ENCODE measurements at places on chromosomes 4 and X.

GRCh38 chr4:25346913-25347312 is 30.1 kb upstream of the ANAPC4 start:
- no peak for DNase-seq

DNA sequence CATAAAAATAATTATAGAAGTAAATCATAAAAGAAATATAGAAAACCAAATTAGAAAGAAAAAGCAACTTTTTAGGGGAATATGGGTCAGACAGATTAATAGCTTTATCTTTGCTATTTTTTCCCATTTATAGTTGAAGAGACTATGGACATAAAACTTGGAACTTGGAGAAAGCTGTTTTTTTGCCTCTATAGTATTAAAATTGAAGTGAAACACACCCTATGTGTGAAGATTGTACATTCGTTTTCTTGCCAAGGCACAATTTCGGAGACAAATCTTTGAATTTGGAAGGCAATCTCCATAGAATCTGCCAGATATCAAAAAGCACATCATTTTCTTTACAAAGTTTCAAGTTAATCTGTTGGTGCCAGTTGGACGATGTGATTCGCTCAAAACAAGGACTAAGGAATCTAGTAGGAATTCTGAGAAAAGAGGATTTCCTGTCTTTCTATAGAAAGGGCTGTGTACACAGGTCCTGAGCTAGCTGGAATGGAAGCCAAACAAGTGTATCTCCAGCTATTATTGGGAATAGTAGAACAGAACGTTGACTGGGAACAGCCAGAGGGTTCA is 156.3 kb downstream of the SLC7A11 start:
- DNase-seq, result no peak

DNA sequence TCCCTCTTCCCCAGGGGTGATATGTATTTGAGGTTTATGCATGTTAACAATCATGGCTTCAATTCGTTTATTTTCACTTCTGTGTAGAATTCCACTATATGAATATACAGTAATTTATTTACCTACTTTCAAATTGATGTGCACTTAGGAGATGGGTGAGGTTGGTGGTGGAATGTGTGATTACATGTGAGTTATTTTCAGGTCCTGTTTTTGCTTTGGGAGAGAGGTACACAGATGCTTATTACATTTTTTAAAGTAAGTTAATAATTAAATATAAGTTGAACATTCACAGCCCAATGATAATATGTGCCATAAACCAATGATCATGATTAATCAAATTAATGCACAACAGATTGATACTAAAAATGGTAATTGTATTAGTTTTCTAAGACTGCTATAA is 79.5 kb downstream of the SPRY1 start:
- DNase-seq, result no peak

- DNase-seq, result no peak
These were observed at the start of gene SHROOM2 for GRCh38 chrX:9785944-9786797. SHROOM2 (plus strand) TSS chrX:9786429; CDS start chrX:9786546, 117 bp downstream.

DNA sequence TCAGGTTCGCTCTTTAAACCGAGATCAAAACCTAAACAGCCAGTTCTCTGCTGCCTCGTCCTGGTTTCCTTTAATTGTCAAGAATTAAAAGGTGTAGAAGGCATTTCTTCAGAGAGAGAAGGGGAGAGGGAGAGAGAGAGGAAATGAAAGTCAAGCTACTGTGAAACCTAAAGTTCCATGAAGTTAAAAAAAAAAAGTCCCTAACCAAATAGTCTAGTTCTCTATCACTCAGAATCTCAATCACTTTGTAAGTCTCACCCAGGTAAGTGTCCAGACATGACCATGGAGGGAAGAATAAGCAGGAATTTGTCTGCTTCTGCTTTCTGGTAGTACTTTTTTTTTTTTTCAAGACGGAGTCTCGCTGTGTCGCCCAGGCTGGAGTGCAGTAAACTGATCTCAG is 18.8 kb upstream of the SMIM14 start:
- DNase-seq, result no peak

DNA sequence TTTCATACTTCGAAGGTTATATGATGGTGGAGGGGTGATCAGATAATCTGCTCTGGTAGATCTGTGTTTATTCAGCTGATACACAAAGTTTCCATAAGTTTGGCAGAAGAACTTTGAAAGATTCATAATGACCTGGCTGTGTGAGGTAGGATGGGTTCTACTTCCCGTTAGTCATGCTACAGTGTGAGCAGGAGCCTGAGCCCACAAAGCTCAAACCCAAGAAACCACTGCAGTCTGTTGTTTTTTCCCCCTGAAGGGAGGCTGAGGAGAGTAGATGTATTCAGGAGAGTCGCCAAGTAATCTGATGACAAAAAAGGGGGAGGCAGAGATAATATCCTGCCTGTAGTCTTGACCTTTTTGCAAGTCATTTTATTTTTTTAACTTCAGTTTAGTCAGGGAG is 52.8 kb upstream of the PPP3CA start:
- peak; percentile 44 for DNase-seq

- no peak for DNase-seq
These were observed 94.1 kb downstream of the BCOR start for GRCh38 chrX:40003428-40004245.

DNA sequence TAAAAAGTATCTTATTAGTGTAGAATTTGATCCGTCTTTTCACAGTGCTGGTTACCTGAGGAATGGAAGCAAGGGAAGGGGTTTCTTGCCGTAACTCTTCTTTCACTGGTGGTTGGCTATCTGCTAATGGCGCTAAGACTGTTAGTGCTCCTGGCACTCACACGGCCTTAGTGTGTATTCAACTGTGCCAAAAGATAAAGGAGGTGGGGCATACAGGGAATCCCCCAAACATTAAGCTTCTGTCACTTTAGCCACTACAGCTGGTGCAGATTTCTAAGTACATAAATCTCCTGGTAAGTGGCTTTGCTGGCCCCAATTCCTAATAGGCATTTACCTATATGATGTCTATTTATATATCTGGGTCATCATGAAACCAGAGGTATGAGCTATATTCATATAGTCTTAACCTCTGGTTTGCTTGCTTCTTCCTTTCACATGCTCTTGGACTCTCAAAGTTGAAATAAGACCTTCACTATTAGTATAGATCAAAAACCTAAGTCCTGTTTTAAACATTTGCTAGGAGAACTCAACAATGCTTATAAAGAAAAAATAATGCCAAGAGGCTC is 95.1 kb downstream of the TSPAN7 start:
- DNase-seq, result no peak

DNA sequence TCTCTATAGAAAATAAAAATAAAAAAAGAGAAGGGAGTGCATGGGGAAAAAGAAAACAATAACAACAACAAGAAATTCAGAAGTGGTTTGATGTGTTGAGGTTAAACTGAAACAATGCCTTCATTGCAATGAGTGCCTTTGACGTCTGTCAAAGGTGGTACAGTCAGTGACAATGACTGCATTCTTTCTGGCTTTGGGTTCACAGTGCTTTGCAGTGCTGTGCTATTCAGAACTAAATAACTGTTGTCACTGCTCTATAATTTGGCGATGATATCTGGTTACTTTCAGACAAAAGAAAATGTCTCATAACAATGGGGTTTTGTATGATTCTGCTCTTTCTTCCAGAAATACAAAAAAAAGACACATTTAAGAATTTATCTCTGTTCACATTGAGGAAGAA is 488.6 kb upstream of the MAGEB2 start:
- no peak for DNase-seq

- no peak for DNase-seq
These were observed 168.7 kb upstream of the TBC1D9 start for GRCh38 chr4:140924761-140925392.

GRCh38 chr4:6377626-6378492 is 94.6 kb downstream of the PPP2R2C start:
- DNase-seq, result no peak

- no peak for DNase-seq
These were observed 14.2 kb downstream of the TAB3 start for GRCh38 chrX:30874851-30875250.

- no peak for DNase-seq
These were observed 55.4 kb downstream of the ZFX start for GRCh38 chrX:24204958-24205357.

- no peak for DNase-seq
These were observed 20.7 kb upstream of the CLGN start for GRCh38 chr4:140448162-140448561.

- DNase-seq, result peak; percentile 78
These were observed at the start of gene PALLD for GRCh38 chr4:168496834-168497233. PALLD (plus strand) TSS chr4:168497052.

DNA sequence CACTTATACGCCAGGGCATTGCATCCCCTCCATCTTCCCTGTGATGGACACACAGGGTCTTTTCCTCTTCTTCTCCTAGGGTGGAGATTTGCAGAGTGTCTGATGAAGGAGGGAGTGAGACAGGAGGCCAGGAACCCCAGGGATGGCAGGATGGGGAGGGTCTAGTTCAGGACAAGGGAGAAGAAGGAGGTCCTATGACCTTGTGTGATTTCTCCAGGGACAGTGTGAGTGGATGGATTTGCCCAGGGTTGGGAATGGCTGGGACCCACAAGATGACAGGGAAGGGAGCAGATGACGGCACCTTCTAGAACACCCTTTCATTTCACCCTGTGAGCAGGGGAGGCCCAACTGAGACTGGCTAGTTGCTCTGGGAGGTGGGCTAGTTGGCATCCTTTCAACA is 34.2 kb downstream of the CYTL1 start:
- no peak for DNase-seq

DNA sequence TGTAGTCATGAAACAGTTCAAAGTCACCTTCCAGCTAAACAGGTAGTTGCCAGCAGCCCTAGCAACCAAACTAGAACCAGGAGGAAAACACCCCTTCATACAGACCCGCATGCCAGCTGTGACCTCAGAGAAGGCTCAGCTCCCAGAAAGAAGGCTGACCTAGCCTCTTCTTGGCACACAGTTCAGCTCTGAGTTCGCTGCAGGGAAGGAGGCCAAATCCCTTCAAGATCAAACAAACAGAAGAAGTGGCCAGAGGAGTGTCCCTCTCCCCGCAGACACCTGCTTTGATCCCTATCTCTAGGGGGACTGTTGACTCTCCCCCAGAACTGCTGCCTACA is 56.0 kb downstream of the HADH start:
- no peak for DNase-seq

GRCh38 chrX:97619499-97619898 is 735.8 kb downstream of the RPA4 start:
- DNase-seq, result no peak

- no peak for DNase-seq
These were observed 63.2 kb downstream of the SNCA start for GRCh38 chr4:89773805-89774204.

Data from EH (cell line).